Right renal cortex interstitium (tissue), 3 donors: ENCODE measurements at places on chromosomes 5 and 9. TPM values are rescaled to one million over a fixed set of nuclear protein-coding genes. Genes with fewer than 3 reads are reported as not detected.

Gene PITX1
- not detected for polyA plus RNA-seq

DNA sequence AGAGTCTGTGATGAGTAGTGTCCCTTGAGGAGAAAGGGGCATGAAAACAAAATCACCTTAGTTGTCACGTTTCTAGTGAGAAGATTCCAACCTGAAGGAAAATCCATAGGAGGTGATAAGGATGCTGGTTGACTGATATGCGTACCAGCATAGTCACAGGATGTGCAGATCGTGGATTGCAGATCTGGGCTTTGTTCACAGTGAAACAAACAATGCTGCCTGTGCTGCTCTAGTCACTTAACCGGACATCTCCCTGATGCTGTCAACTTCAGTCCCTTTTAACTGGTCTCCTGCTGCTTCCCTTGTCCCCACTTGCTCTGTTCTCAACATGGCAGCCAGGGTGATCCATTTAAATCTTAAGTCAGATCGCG, 89.7 kb downstream of the IQGAP2 start:
- DNase-seq = no peak

GRCh38 chr5:172548981-172549687, 91.9 kb upstream of the NEURL1B start:
- DNase-seq = no peak

DNA sequence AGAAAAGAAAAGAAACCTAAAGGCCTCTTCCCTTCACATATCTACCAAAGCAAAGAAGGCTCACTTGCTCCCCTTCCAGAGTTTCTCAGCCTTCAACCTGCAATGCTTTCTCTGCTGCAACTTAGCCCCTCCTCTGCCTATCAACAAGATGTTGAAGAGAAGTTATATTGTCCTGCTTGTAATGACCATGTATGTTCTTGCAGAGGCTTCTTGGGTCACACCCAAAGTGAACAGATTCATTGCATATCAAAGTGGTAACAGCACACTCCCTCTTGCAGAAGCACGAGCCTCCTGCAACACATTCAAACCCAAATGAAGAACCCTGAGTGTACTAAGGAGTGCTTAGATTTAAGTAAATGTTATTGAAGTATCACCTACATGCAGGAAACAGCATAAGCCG, 494.3 kb downstream of the NTRK2 start:
- no peak for DNase-seq

- no peak for DNase-seq
Observed at GRCh38 chr5:56815658-56816545, 553 bp downstream of the MAP3K1 start.

Gene ORM2
- polyA plus RNA-seq = not detected

DNA sequence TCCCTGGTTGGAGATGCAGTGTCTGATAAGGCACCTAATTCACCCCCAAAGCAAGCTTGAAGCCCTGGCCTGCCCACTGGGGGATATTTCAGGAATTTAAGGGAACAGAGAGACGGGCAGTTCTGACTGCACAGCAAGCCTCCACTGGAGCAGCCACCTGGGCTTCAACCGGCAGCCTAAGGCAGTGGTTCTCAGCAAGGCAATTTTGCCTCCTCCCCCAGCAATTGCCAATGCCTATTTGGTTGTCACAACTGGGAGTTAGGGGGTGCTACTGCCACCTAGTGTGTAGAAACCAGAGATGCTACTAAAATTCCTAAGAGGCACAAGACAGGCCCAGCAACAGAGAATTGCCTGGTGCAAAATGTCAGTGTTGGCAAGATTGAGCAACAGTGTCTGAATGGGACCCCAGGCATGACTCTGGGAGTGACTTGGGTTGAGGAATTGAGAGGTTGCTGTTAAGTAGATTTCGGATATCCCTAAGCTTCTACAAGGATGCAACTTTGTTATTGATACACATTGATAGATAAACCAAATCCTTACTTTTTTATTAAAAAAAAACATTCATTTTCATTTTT, 58.7 kb upstream of the CTSL start:
- no peak for DNase-seq

GRCh38 chr9:71119746-71120145, 1.7 kb downstream of the TRPM3 start:
- DNase-seq = no peak

DNA sequence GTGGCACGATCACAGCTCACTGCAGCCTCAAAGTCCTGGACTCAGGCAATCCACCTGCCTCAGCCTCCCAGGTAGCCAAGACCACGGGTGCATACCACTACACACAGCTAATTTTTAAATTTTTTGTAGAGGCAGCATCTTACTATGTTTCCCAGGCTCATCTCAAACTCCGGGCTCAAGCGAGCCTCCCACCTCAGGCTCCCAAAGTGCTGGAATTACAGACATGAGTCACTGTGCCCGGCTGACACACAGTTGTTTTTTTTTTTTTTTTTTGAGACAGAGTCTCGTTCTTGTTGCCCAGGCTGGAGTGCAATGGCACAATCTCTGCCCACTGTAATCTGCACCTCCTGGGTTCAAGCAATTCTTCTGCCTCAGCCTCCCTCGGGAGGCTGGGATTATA, 70.1 kb upstream of the CNOT6 start:
- no peak for DNase-seq

Gene PTPRD
- 101 TPM for polyA plus RNA-seq

Gene CIZ1
- 106 TPM for polyA plus RNA-seq

DNA sequence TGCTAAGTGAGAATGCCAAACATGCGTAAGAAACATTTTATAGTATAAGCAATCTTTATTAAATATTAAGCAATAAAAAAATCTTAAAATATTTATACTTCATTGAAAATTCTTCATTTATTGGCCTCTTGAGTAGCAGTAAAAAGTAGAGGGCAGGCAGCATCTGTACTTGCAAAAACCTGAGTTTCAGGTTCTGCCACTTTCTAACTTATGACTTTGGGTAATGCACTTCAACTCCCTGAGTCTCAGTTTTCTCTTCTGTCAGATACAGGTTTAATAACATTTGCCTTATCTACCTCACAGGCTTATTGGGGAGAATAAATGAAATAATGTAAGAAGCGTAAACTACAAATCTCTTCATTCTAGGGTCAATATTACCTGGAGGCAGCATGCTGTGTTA, 19.8 kb upstream of the MCTP1 start:
- no peak for DNase-seq

DNA sequence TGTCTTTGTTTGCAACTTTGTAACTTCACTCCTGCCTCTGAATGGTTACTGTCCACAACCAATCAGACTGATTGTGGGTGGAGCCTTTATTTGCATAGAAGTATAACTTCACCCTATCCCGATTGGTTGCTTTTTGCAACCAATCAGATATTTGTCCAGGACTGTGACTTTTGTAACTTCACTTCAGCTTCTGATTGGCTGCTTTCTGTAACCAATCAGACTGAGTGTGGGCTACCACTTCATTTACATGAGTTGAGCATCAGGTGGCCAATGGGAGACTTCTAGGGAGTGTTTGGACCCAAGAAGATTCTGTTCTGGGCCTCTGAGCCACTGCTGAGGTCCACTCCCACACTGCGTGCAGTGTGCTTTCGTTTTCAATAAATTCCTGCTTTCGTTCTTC, 1810.7 kb upstream of the CDH6 start:
- DNase-seq = no peak

DNA sequence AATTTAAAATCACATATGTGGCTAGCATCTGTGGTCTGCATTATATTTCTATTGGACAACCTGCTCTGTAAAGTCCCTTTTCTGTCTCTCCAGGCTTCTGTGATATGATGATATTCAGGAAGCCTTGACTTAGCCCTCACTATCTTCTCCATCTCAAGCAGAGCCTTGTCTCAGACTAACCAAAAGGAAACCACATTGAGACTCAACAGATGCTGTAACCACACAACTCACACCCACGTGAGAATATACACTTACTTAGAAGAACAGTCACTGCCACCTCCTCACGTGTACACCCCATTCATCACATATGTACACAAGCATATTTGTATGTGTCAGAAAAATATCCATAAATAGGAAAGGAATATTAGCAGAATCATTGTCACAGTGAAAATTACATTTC, 33.6 kb downstream of the HTR4 start:
- no peak for DNase-seq

GRCh38 chr9:69671311-69671878, 776 bp downstream of the APBA1 start:
- DNase-seq = no peak

- no peak for DNase-seq
Observed at GRCh38 chr9:28938981-28939380, 1365.7 kb upstream of the C9orf72 start.

Gene FOXI1
- 7.8 TPM for polyA plus RNA-seq

Gene OTULINL
- 11.5 TPM for polyA plus RNA-seq

DNA sequence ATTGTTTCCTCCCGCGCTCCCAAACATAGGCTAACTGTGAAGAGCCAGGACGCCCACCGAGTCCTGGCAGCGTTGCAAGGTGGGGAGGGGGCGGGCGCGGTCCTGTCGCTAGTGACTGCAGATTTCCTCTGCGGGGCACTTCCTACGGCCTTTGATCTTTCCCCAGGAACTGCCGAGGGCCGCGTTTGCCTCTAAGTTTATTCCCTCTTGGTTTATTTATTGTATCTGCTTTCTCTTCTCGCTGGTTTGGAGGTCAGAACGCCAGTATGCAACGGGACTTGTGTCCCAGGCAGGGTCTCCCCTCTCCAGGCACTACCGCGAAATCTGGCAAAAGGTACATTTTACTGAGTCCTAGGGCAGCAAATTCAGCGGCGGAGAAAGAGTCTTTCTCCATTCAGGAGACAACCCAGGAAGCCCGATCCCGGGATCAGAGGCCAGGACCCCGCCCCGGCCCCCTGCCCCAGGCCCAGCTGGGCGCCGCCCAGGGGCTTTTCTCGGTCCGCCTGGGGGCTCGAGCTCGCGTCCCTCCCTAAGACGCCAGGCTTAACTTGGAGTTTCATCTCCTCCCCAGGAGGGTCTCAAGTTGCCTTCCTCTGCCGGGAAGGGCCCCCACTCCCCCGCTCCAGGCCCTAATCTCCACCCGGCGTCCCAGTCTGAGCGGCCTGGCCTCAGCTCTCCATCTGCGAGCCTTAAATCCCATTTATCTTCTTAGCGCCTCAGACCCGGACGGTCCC, 884 bp upstream of the EGFLAM start:
- DNase-seq = no peak

GRCh38 chr5:61274511-61274911, 57.5 kb upstream of the ZSWIM6 start:
- DNase-seq = no peak

DNA sequence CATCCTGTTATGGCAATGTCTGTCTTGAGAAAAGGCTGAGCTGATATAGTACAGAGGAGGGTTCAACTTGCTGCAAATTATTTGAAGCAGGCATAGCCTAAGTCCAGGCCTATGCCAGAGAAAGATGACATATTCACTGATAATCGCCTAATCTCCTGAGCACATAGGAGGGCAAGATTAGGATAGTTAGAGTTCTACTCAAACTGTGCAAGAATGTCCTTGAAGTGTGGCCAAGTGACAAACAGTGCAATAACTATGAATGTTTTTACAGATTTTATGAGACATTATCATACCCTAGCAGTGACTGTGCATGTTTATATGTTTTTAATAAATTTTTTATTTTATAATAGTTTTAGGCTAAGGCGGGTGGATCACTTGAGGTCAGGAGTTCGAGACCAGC, 96.2 kb downstream of the TSSK1B start:
- DNase-seq = no peak

DNA sequence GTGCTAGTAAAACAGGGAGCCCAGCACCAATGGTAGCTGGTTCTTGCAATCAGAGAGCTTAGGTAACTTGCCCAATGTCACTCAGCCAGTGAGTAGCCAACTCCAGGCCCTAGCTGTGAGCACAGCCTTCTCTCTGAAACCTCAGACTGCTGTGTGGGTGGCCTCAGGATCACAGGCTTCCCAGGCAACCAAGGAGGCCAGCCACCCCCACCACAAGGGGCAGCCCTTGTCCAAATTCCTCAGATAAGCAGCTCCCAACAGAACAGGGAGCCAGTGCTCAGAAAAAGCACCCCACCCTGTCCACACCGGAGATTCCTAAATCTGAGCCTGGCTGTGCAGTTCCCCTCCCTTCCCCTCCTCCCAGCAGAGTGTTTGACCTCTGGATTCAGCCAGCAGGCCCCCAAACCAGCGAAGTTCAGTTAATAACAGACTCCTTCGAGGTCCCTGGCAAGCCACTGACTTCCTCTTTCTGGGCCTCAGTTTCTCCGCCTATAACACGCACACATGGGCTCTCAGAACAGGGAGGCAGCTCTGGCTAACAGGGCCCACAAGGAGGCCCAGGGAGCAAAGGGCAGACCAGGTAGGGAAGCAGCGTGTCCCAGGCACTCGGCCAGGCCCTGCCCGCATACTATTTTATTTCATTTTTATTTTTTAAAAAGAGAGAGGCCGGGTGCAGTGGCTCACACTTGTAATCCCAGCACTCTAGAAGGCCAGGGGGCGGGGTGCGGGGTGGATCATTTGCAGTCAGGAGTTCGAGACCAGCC, 2.7 kb downstream of the EEIG1 start:
- DNase-seq = no peak

Gene ASPN
- polyA plus RNA-seq = 15.1 TPM

DNA sequence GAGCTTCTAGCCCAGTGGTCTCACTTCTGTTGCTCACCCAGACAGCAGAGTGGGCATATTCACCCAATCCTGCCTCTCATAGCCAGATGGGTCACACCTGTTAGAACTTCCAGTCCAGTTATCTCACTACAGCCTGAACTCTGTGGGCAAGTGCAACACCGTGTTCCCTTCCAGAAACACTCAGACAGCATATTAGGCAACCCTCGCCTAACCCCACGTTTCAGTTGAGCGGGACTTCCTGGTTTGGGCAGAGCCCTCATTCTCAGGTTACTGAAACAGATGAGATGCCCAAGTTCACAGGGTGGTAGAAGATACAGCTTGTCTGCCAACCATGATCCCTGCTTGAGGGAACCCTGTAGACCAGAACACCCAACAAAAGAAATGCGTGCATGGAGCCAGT, 538.2 kb downstream of the CYLC2 start:
- no peak for DNase-seq

- DNase-seq = no peak
Observed at GRCh38 chr5:59430066-59430685, 463.4 kb downstream of the PDE4D start.

DNA sequence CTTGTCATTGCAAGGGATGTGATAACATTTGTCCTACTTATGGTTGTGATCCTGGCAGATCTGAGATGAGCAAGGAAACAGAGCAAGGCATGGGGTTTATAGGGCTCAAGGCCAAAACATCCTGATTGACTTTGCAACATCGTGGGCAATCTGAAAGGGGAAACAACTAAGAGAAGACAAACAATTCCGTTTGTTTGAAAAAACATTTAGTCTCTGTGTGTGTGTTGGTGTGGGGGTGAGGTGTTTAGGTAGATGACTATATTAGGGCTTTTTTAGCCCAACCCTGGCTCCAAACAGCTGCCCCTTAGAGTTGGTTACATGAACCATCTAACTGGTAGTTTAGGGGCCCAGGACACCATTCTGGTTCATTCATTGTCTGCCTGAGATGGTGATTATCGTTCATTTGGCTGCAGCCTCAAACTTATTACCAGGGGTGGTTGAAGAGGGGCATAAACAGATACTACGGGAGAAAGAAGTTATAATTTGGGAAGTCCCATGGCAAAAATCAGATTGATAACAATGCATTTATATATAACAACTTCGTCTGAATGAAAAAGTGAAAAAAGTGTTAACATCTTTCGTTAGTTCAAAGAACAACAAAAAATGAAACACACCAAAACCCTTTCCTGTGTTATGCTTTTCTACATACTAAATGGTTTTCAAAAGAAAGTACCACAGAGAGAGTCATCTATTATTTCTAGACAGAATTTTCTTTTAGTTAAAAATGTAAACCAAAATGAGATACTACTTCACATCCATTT, 5.7 kb downstream of the FYB1 start:
- no peak for DNase-seq

Gene LCP2
- 4.0 TPM for polyA plus RNA-seq

GRCh38 chr5:93995126-93995621, 253.8 kb upstream of the POU5F2 start:
- no peak for DNase-seq
